ENCODE measurements at places on chromosomes 1 and 21. TPM values are rescaled to one million over a fixed set of nuclear protein-coding genes. Genes with fewer than 3 reads are reported as not detected.

GRCh38 chr1:227357171-227357926 is 39.1 kb upstream of the CDC42BPA start:
- DNase-seq, result peak; percentile 96

- DNase-seq, result no peak
Observed at GRCh38 chr1:67188137-67188536, 21.9 kb downstream of the IL23R start.

GRCh38 chr1:230149751-230150584 is 82.9 kb downstream of the GALNT2 start:
- DNase-seq, result no peak

DNA sequence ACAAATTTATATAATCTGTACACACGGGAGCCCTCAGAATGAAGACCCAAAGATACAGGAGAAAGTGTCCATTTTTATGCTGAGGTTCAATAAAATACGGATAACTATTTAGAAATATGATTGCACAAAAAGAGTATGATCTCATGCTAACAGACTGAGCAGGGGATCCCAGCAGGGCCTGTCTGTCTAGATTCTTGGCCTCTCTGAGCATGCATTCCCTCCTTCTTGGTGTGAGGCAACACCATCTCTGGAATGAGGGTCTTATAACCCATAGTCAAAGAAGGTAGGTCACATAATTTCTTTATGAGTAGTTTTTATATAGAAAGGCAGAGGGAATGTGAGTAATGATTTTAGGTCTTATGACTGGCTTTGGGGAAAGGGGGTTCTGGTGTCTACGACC is 5.4 kb downstream of the PRMT6 start:
- no peak for DNase-seq

- no peak for DNase-seq
Observed at GRCh38 chr1:187516874-187517273, 688.1 kb downstream of the PLA2G4A start.

GRCh38 chr1:1351511-1352427 is 2.6 kb upstream of the DVL1 start:
- DNase-seq, result peak; percentile 32

DNA sequence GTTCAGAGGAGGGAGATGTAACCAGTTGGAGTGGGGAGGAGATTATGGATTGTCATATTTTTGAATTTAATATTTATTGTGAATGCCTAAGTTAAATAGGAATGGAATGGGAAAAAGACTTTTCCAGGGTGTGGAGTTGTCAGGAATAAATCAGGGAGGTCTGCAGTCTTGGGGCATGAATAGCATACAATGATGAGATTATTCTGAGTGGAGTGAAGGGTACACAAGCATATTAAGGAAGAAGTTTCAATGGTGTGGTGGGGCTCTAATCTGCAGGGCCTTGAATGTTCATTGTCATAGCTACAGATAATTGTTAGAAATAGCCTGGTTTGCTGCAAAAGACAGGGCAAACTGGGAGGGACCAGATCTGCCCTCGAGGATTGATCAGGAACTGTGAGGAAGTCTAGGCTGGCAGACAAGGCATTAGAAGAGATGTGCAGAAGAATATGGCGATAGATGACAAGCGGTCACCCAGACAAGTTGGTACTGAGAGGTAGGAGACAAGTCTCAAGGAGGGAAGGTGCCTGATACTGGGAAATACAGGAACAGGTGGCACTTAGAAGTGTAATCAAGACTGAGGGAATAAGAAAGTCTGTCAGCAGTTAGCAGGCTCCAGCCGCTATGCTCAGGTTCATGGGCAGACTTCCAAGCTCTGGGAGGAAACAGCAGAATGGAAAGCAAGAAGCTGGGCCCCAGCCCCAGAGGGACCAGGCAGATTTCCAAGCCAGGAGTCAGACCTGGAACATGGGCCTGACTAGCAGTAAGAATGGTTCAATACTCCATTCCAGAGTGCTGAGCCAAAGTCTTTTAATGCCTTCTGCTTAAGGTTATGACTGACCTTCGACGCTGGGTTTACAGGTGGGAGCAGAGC is 20.9 kb upstream of the RGL1 start:
- peak; percentile 61 for DNase-seq

DNA sequence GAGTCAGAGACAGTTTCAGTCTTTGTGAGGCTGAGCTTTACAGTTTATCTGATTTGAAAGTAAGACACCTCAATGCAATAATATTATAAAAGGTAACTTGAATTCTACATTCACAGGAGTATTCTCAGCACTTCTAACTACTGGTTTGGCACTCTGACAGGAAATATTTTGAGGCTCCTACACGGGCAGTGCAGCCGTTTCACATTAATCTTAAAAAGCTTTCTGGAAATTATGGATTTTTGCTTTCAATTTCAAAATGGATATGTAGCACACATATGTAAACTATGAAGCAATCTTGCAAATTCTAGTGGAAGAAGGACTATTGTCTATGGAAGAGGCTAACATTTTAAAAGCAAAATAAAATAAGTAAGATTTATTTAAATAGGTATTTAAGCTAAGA is 262.9 kb upstream of the SNX7 start:
- peak; percentile 59 for DNase-seq

The ATAD3A gene
- 67.9 TPM for total RNA-seq

The CFAP107 gene
- not detected for total RNA-seq

The LCE4A gene
- total RNA-seq, result not detected

The SEC22B gene
- total RNA-seq, result 45.5 TPM

The RIPPLY3 gene
- not detected for total RNA-seq
